Activated CD4-positive, CD25-positive, alpha-beta regulatory T cell treated with anti-CD3 and anti-CD28 coated beads, Interleukin-2, amount 50 U/mL, for 24 hours (primary cell): ENCODE measurements at places on chromosomes 1 and 21.

GRCh38 chr21:31570824-31571566, 88.5 kb upstream of the SOD1 start:
- ATAC-seq = no peak

- ATAC-seq = peak; percentile 91
Measured at GRCh38 chr1:8661185-8662110, 156.0 kb downstream of the RERE start.

DNA sequence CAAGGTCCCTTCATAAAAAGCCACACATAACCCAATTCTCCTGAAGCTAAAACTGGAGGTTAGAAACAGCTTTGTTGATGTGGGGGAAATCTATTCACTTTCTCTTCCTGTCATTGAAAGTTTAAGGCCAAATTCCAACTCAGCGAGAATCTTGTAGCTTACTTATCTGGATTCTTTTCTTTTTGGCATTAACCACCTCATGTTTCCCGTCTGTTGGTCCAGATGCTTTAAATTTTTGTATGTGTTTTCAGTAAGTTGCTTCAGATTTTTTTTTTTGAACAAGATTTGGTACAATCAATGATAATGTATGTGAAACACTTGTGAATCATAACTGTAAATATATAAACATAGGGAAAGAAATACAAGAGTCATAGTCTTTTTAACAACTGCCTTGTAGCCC, 33.7 kb upstream of the NEK7 start:
- ATAC-seq = no peak

DNA sequence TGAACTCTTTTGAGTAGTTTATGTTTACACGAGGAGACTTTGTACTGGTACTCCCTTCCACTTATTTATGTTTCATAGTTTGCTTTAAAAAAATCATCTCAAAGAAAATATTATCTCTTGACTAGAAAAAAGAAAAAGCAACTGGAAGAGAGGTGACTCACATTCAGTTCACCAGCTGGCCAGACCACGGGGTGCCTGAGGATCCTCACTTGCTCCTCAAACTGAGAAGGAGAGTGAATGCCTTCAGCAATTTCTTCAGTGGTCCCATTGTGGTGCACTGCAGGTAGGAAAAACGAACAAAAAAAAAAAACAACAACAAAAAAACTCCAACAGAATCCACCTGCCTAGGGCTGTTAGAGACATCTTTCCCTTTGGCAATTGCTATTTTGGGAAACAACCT, 102.9 kb downstream of the PTPRC start:
- no peak for ATAC-seq

DNA sequence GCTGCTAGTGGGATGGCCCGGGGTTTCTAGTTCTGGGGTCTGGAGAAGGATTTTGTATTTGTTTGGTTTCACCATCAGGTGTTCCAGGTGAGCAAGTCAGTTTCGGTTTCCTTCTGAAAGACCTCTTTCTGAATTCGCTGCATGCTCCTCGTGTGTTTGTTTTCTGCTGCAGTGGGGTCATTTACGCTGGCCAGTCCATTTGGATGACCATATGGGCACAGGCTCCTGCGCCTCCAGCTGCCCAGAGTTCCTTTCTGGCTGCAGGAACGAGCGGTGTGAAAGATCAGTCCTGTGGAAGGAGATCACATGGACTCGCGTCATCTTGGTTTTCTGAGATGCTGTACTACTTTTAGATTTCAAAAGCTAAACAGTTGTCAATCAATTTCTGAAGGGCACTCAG, 83.7 kb upstream of the GCLM start:
- no peak for ATAC-seq

DNA sequence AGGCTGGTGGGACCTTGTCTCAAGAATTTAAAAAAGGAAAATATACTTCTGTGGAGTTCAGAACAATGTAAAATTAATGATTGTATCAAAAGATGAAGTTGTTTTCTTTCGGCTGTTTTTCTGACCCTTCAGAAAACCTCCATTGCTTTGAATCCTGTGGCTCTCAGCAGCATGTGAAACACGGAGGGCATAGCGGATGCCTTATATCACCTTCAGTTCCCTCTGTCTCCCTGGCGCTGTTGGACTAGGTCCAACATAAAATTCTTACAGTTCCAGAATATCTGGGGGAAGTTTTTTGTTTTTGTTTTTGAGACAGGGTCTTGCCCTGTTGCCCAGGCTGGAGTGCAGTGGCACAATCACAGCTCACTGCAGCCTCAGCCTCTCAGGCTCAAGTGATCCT, 7.4 kb downstream of the ZBTB8A start:
- no peak for ATAC-seq

- ATAC-seq = no peak
Measured at GRCh38 chr21:37574751-37575150, 208.2 kb downstream of the DYRK1A start.

DNA sequence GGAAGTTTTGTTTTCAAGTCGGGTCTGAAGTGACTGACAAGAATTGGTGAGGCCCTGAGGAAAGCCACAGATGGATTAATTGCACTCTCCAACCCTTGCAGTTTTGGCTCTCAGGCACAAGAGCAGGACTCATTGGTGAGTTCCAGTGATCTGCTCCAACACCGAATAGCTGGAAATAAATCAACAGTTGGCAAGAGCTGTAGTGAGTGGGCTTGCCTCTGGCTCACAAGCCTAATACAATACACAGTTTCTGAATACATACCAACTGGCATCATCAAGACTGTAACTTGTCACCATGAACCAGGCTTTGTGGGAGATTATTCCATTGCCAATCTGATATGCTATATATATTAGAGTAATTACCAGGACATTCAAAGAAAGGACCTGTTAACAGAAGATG, 131.6 kb downstream of the GRIK1 start:
- ATAC-seq = no peak

DNA sequence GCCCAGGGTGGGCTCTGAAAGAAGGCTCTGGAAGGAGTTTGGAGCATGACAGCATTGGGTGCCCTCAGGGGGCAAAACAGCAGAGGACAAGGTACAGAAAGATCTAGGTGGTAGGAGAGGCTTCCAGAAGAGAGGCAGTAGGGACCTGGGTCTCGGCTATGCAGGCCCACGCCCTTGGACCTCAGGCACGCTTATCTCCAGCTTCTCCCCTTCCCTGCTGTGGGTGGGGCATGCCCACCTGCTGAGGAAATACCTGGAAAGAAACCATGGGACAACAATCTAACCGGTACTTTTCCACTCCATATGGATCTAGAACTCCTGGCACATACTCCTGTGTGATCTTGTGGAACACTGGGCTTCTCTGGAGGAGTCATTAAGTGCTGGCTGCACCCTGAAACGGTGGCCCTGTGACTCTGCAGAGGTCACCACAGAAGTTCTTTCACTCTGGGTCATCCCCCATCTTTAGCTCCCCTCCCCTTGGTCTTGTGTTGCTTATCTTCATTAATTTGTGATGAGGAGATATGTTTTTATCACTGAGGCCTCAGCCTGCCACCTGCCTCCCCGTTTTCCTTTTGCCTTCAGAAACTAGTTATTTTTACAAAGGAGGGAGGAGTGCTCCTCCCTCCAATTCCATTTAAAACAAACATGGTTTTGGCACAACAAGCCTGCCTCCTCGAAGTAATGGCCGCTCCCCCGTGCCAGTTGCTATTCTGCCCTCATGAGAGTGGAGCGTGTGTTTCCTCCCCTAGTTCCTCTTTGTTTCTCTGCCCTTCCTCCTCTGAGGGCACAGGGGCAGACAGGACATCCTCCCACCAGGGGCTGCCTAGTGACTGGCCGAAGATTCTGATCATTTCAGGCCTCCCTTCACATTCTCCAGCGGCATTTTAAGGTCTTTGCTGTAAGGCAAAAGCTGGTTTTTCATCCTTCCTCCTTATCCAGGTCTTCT, 78.0 kb upstream of the ATP5PO start:
- no peak for ATAC-seq

DNA sequence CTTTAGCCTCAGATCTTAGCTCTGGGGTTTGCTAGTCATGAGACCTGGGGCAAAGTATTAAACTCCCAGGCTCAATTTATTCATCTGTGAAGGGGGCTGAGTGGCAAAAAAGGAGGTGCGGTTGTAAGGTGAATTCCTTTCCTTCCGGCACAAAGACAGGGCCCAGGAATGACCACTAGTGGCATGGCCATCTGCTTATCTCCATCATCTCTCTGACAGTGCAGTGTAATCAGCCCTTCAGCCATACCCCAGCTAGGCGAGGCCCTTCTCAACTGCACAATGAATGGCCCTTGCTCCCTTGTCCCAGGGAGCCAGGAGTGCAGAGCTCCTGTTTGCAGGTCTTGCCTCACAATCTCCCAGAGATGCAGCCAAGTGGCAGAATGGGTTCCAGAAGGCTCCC, 5.6 kb upstream of the SLC26A9 start:
- ATAC-seq = no peak

- ATAC-seq = no peak
Measured at GRCh38 chr1:234320549-234320948, 52.7 kb upstream of the COA6 start.

DNA sequence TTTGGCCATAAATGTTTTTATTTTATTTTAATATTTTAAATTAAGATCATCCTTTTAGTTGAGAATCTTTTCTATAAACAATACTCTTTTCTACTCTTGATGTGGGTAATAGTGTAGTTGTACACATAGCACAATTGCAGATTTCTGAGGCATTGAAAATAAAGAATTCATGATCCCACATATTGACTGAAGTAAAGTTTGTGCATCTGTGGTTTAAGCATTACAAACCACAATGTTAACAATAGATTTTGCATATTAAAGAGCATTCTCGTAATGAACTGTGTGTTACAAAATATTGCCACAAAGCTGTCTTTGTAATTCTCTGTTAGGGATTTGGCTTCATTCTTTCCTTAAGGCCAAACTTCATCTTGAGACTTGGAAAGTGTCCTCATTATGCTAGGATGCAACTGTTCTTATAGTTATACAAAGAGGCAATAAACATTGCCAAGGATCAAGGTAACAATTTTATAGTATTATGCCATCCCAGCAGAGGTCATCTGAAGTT, 256.8 kb downstream of the OLFM3 start:
- ATAC-seq = no peak

- no peak for ATAC-seq
Measured at GRCh38 chr1:165287781-165288180, 68.7 kb downstream of the LMX1A start.

GRCh38 chr1:98086156-98086555, 165.3 kb upstream of the DPYD start:
- ATAC-seq = no peak

DNA sequence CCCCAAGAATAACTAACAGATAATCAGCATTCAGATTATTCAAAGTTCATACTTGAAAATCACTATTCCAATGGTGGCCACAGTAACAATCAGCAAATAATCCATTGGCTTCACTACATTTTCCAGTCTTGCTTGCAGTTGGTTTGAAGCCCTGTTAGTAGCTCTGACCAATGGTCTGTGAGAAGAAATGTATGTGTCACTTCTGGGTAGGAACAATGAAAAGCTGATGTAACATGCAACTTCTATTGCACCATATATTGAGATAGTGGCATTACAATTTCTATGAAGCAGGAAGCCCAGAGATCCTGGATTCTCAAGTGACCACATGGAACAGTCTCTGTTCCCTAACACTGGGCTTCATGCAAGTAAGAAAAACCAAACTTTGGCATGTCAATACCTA, 250.9 kb upstream of the DAB1 start:
- no peak for ATAC-seq

GRCh38 chr1:159800177-159800930, 1.8 kb upstream of the FCRL6 start:
- no peak for ATAC-seq

- ATAC-seq = no peak
Measured at GRCh38 chr1:28364888-28365287, 4.7 kb upstream of the PHACTR4 start.

GRCh38 chr1:2801535-2802291, at the start of gene TTC34:
Gene TTC34, minus strand, starts transcription at chr1:2801693. Its CDS starts 866 bp downstream, at chr1:2800827.
- peak; percentile 74 for ATAC-seq

- ATAC-seq = no peak
Measured at GRCh38 chr1:112239683-112240330, 156.2 kb upstream of the CTTNBP2NL start.

GRCh38 chr1:244858357-244858756, 6.0 kb downstream of the HNRNPU start:
- no peak for ATAC-seq

DNA sequence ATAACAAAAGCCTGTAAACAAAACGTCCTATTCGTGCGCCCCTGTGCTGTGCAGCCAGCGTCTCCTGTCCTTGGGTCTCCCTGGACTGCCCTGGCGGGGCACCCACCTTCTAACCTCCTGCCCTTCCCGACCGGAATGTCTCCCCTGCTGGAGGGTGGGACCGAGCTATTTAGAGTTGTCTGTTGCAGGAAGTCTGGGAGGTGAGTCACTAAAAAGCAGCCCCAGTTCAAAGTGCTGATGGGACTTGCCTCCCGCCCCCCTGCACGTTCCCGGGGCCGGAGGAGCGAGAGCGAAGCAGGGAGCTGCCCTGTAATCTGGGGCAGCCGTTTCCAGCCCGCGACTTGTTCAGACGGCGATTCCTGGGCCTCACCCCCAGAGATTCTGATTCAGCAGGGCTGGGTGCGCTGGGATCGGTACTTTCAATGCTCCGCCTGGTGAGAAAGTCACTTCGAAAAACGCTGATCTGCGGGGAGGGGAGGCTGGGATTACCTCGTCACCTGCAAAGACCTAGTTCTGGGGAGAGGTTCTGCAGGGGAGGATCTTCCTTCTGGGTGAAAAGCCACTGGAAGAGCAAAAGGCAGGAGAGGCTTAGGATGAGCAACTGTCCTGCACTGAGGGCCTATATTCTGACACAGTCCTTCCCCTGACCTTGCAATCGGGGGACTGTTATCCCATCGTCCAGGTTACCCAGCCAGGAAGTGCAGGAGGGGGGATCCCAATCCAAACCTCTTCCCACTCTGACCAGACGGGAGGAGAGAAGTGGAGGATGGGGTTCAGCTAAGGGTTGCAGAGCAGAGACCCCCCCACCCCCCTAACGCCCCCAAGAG, 1.2 kb upstream of the DHRS3 start:
- ATAC-seq = peak; percentile 36

DNA sequence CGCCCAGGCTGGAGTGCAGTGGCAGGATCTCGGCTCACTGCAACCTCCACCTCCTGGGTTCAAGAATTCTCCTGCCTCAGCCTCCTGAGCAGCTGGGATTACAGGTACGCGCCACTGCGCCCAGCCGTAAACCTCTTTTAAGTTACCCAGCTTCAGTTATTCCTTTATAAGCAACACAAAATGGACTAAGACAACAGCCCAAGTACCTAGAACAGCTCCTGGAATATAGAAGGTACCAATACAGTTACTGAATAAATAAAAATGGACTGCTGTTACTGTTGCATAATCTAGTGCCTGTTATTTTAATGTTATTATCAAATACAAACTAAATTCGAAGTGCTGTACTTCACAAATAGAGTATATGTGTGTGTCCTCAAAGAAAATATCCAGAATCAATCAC, 17.1 kb downstream of the RNF115 start:
- ATAC-seq = no peak

DNA sequence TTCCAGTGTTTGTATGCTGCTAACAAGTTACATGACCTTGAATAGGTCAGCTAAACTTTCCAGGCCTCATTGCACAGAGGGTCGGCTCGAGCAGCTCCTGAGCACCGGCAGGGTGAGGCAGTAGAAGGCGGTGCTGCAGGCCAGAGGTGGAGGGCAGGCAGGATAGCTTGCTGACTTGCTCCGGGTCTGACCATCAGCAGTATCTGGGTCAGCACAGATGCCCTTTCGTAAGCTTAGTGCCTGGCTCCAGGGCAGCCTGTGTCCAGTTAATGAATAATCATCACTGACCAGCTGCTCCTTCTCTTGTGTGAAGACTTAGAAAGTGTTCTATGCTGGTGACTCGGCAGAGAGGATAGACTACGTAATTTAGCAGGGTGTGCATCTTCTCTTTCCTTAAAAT, 6.9 kb downstream of the MAPKAPK2 start:
- ATAC-seq = no peak

- ATAC-seq = no peak
Measured at GRCh38 chr1:40064797-40065499, 24.4 kb downstream of the CAP1 start.

GRCh38 chr1:65904681-65905083, 112.0 kb downstream of the PDE4B start:
- no peak for ATAC-seq
